ENCODE measurements at places on chromosomes 2 and 18. TPM values are rescaled to one million over a fixed set of nuclear protein-coding genes. Genes with fewer than 3 reads are reported as not detected.

DNA sequence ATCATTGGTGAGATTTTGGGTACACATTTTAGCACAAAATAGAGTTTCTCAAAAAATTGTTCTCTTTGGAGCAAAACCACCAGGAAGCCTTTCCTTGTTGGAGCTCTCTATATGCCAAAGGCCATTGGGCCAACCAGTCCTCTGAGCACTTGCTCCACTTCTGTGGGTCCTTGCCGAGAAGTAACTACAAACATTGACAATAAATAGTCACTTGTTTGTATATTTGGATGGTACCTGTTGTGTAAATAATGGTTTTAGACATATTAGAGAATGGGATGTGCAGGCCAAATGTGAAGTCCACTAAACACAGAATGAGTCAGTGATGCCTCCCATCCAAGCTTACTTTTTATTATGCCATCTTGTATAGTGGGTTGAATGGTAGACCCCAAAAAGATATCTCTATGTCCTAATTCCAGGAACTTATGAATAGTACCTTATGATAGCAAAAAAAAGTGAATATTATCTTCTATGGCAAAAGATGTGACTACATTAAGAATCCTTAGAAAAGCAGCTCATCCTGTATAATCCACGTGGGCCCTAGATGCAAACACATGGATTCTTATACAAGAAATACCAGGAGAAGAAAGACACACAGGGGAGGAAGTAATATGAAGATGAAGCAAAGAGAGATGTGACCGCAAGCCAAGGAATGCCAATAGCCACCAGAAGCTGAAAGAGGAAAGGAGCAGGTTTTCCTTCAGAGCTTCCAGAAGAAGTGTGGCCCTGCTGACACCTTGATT is 24.6 kb downstream of the SRD5A2 start:
- no peak for DNase-seq

GRCh38 chr2:45856391-45857274 is 205.2 kb downstream of the PRKCE start:
- no peak for DNase-seq

DNA sequence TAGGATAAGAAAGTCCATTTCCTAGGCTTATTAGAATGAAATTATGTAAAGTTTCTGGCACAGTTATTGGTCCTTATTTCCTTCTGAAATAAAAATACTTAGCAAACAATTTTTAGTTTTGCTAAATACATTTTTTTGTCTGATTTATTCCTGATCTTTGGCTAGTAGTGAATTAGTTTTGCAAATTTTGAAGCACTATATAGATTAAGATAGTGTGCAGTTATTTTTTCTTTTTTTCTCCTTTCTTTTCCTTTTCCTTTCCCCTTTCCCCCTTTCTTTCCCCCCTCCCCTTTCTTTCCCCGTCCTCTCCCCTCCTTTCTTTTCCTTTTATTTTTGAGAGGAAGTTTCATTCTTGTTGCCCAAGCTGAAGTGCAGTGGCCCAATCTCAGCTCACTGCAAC is 59.7 kb downstream of the BIRC6 start:
- DNase-seq, result no peak

DNA sequence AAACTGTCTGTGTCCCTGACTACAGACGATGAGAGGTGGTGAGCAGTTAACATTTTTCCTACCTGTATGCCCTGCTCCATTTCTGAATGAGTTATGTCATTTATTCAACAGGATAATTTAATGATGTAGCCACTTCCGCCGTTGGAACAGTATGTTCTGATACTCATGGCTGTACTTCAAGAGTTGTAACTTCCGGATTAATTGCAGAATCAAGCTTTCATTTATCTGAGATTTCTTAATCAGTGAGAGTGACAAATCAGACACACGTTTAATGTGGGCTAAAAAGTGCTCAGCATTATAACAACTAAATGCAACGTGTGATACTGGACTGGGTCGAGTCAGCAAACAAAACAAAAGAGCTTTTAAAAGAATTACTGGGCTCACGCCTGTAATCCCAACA is 107.7 kb downstream of the KCTD1 start:
- DNase-seq, result no peak

GRCh38 chr18:75784390-75784789 is 356.9 kb upstream of the SMIM21 start:
- DNase-seq, result no peak

- no peak for DNase-seq
Observed at GRCh38 chr2:39730685-39731302, 48.3 kb downstream of the THUMPD2 start.

DNA sequence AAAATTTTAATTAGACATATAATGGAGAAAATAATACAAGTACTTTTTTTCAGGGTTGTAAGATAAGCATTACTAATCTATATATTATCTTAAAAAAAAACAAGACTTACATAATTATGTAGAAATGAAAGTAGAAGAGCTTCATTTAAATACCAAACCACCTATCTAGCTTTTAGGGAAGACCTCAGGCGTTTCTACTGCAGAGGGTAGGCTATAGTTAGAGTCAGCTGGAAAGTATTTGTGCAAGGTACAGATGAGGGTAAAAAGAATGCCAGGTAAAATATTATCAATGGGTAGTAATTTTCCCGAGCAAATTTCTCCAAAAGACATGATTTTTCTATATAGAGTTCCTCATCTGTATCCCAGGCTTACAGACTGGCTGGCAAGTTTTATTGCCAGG is 30.5 kb upstream of the SLC39A10 start:
- DNase-seq, result no peak

DNA sequence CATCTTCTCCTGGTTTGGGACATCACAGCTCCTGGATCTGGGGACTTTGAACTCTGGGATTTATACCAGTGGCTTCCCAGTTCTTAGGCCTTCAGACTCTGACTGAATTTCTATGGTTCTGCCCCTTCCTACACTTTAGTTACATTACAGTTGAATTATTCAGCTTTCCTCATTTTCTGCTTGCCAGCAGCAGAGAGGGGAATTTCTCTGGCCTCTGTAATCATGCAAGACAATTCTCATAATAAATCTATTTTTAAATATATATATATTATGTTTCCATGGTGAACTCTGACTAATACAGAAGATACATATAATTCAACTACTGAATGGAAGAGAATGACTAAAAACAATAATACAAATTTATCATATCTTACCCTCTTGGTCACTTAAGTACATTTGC is 1478.6 kb upstream of the ACVR2A start:
- DNase-seq, result no peak

DNA sequence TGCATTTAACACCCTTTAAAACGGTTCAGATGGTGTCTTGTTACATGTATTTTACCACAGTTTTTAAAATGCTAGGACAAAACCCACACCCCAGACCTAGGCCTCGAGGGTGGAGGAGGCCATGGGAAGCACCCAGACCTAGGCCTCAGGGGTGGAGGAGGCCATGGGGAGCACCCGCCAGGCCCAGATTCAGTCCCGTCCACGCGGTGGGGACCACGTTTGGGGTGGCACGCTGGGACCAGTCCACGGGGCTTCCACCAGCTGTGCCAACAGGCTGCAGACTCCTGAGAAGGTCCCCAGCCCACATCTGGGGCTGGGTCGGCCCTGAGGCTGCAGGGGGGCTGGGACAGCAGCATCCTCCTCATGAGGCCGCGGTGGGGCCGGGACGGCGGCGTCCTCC is 63.4 kb downstream of the SLC66A2 start:
- DNase-seq, result no peak

DNA sequence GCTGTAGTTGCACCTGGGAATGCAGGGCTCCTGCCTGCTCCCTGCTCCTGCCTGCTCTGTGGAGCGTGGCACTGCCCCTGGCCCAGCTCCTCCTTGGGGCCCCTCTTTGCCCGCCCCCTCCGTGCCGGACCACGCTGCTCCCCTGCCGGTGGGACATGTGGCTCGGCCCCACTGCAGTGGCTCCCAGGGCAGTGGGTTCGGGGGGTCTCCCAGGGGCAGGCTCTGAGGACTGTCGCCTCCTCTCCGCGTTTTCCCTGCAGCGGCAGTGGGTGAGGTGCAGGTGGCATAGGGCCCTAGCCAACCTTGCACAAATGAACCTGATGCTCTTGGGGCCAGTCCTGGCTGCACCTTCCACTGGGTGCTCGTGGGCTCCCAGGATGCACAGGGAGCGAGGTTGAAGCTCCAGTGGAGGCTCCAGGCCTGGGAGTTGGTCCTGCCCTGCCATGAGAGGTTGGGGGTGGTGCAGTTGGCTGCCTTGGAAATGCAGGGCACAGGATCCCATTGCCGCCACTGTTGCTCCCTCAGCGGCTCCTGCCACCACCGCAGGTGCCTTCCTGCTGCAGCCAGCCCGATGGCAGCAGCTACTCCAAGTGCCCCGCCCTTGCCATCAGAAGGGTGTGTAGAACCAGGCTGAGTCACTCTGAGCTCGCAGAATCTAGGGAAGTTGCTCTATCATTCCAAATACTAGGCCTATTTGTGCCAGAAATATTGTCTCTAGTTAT is 313.1 kb upstream of the SYT4 start:
- DNase-seq, result no peak

GRCh38 chr2:27914805-27915175 is 24.3 kb downstream of the BABAM2 start:
- DNase-seq, result no peak

GRCh38 chr2:162118166-162119031 is 33.6 kb downstream of the GCG start:
- DNase-seq, result no peak

- DNase-seq, result no peak
Observed at GRCh38 chr2:182933629-182934028, 67.2 kb upstream of the FRZB start.

GRCh38 chr2:240893363-240893844 is 2.6 kb downstream of the MAB21L4 start:
- no peak for DNase-seq

- DNase-seq, result peak; percentile 2
Observed at GRCh38 chr2:36356990-36357846, 1.6 kb downstream of the CRIM1 start.

DNA sequence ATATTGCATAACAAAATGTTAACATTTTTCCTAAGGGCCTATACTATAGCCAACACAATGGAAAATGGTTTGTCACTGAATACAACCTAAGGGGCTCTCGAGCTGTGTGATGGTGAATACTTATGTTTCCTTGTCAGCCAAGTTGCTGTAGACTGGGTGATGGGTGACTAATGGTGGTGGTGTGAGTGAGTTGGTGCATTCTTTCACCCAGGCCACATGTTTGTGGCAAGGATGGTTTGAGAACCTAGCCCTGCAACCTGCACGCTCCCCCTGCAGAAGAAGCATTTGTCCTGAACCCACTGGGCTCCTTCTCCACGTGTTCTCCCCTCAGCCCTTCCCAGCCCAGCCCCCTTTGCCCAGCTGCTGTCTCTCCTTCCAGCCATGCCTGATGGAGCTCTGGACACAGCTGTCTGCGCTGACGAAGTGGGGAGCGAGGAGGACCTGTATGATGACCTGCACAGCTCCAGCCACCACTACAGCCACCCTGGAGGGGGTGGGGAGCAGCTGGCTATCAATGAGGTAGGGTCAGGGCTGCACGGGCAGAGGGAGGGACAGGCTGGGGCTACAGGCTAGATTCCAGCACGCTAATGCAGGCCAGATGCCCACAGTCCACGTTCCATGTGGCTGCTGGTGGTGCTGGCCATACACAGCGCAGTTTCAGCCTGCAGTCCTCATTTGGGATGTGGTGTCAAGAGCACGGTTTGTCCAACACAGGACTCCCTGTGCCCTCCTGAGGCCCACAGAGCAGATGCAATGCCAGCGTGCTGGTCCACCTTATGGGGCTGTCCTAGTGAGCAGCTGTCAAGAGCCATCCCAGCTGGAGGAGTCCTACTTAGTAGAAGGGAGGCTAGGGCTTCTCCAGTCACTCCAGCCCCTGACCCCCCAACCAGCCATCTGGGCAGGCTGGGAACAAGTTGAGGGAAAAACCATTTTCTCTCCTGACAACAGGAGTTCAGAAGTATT is 65.4 kb downstream of the FAM168B start:
- DNase-seq, result no peak

DNA sequence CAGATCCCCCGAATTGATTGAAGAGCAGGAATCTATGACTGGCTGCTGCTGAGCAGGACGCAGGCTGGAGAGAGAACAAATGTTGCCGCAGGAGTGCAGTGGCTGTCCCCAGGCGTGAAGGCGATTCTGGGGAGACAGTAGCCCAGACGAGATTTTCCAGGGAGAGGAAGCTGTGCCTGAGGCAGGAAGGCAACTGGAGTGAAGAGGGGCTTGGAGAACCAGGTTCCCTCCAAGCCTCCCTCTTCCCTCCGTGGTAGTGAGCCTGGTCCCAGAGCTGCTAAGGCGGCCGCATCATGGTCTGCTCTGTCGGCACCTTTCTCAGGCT is 1.3 kb upstream of the NPPC start:
- no peak for DNase-seq

- no peak for DNase-seq
Observed at GRCh38 chr2:230953845-230954244, 28.8 kb upstream of the GPR55 start.

The KCNE4 gene
- total RNA-seq, result not detected

The TSPYL6 gene
- total RNA-seq, result not detected

The CGREF1 gene
- total RNA-seq, result 3.5 TPM

The REG3G gene
- total RNA-seq, result not detected

The MPHOSPH10 gene
- 57.8 TPM for total RNA-seq

The BOLA3 gene
- total RNA-seq, result 133 TPM

The B4GALT6 gene
- 3.4 TPM for total RNA-seq

The ARL5A gene
- total RNA-seq, result 58.4 TPM

The MC2R gene
- not detected for total RNA-seq

The OR6B2 gene
- not detected for total RNA-seq

The ZNF512 gene
- total RNA-seq, result 21.8 TPM

The HRH4 gene
- total RNA-seq, result not detected

All from CD8-positive, alpha-beta memory T cell (primary cell).